ENCODE measurements at places on chromosomes 4 and X.

DNA sequence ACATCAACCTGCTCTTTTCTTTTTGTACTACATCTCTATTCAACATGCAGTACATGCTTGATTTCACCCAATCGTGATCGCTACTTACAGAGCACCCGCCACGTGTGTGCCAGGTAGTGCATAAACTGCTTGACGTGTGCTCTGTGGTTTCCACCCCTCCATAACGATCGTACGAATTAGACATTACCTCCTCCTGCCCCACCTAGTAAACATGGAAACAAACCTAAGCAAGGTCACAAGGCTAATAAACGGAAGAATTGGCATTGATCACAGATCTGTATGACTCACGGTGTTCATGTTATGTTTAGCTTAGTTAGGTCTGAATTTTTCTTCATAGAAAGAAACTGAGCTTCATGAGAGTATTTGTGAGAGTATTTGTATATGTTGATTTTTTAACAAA is 64.1 kb downstream of the STX18 start:
- no peak for DNase-seq

DNA sequence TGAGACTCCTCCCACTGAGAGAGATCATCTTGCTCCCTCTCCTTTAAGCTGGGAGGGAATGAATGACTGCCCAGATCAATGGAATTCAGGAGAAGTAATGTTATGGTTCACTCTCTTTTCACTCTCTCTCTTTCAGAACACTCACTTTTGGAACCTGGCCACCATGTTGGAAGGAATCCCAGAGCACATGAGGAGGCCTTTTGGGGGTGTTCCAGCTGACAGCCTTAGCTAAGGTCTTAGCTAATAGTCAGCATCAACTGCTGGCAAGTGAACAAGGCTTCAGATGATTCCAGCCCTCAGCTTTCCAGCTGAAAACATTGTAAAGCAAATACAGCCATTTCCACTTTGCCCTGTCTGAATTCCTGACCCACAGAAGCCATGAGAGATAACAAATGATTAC is 124.0 kb upstream of the CLNK start:
- DNase-seq = no peak

DNA sequence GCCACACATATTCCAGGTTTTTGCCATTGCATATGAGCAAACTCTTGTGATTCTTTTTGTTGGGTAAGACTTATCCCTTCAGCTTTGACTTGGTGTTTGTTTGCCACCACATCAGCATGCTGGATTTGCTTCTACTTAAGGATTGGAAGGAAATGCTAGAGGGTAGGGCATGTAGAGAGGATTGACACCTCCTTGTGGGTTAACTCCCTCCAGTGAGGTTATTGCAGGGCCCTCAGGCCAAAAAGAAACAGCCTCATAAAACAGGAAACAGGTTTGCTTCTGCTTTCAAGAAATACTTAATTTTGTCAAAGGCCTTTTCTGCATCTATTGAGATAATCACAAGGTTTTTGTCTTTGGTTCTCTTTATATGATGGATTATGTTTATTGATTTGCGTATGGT is 15.2 kb upstream of the INPP4B start:
- DNase-seq = no peak

DNA sequence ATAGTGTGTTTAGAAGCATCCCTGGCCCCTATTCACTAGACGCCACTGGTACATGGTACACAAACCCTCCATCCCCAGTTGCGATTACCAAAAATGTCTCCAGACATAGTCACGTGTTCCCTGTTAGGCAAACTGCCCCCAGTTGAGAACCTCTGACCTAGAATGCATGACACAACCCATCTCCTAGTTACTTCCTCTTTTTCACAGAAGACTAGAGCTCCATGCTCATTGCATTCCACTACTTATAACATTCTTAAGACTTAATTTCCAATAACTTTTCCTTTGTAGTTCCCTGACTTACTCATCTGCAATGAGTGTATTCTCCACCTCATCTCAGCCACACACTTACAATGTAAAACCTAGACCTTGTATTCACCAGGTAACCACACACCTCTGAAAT is 68.6 kb downstream of the PRSS12 start:
- no peak for DNase-seq

DNA sequence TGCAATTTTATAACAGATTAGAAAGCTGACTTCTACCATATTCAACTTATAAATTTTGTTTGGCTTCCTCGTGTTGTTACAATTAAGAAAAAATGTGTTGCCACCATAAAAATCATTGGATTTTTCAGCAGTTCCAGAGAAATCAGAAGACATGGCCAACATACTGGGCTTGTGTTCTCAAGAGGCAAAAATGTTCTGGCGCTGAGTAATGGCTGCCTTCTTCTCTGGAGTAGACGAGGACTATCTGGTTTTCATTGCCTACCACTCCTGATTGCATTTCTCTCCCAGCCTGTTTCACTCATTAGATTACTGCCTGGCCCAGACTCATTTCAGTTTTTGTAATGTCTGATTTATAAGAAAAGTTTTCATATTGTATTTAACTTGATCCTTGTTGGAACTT is 122.3 kb downstream of the ARHGAP10 start:
- no peak for DNase-seq

GRCh38 chr4:88158038-88158488 is 376 bp downstream of the ABCG2 start:
- peak; percentile 22 for DNase-seq

DNA sequence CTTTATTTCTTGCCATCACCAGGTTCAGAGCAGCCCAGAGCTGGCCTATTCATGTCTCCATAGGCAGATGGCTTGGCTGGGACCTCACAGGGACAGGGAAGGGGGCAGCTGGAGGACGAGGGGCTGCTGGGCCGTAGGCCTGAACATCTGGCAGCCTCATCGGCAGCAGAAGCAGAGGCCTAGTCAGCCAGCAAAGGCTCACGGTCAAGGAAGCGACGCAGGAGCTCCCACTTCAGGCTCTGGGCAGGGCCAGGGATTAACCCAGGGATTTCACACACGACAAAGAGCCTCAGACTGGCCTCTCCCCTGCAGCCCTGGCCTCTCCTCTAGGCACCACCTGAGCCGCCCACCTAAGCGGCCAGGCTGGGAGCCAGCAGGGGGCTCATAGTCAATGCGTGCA is 46.0 kb upstream of the MAN2B2 start:
- no peak for DNase-seq

GRCh38 chr4:16265820-16266219 is 39.5 kb upstream of the TAPT1 start:
- no peak for DNase-seq

- DNase-seq = no peak
Measured at GRCh38 chr4:5932035-5932568, 39.2 kb upstream of the CRMP1 start.

DNA sequence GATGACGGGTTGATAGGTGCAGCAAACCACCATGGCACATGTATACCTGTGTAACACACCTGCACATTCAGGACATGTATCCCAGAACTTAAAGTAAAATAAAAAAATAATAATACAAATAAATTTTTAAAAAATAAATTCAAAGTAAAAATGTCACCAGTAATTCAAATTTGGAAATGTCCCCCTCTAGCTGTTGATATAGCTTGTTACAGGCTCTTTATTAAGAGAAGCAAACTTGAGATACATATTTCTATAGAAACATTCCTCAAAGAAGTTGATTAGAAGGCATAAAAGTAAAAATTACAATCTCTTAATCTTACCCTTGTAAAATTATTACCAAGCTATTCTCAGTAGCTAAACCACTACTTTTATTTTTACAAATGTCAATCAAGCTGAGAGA is 1397.0 kb downstream of the FAM133A start:
- DNase-seq = no peak

GRCh38 chrX:44997888-44998287 is 124.9 kb downstream of the KDM6A start:
- DNase-seq = no peak

DNA sequence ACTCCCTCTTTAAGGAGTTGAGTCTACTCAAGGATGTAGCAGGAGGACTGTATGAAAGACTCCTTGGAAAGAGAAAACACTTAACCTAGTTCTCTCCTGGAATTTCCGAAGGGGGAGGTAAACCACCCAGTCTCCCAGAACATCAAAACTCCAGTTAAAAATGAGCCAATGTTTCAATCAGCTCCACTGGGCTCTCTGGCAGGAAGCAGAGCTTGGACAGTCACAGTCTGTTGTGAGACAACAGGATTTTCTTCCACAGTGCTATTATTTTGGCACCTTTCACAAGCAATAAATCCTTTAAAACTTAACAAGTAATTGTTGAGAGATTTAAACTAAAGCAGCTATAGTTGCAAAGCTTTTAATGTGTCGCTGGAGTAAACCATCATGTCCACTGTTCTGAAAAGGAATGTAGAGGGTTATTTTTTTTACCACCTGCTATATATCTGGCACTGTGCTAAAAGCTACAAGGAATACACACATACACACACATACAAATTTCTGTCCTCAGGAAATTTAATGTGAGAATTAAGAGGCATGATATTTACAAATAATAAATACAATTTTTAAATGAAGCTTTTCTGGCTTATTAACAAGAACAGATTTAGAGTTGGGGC is 229.2 kb upstream of the INTU start:
- no peak for DNase-seq

GRCh38 chrX:132411310-132411977 is 77.4 kb downstream of the MBNL3 start:
- DNase-seq = no peak

GRCh38 chr4:26360864-26361263 is 40.0 kb downstream of the RBPJ start:
- no peak for DNase-seq

DNA sequence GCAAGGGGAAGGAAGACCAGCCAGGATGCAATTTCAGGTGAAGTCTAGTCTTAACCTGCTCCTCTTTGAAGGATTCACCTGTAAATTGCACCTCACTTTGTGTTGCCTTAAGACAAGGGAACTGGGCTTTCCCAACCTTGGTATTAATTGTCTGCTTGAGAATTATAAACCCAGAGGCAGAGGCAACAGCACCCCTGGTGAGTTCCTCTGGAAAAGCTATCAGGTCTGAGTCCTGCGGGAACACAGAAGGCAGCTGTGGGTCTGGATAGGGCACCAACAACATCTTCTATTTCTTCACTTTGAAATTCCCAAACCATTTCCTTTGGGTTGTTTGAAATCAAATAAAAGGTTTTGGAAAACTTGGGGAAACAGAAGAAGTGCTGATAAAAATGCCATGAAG is 109.2 kb upstream of the NPY2R start:
- no peak for DNase-seq

DNA sequence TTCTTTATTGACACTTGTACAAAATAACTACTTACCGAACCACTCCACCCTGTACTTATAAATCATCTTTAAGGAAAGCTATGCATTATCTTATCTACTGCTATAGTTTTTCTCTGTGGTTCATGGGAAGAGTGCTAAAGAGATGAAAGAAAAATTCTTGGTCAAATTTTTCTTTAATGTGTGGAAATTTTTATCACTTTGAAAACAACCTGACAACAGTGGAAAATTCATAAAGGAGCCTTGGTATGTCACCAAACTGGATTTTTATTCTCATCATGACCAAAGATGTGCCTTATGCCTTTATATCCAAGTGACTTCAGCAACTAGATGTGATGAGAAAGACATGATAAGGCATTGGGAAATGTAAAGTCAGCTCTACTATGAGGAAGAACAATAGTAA is 67.2 kb upstream of the SPP1 start:
- no peak for DNase-seq

All from stimulated activated CD4-positive, alpha-beta T cell treated with anti-CD3 and anti-CD28 coated beads, TNF-alpha, amount 100 ng/mL, for 24 hours (primary cell).